ENCODE measurements at places on chromosomes 12 and 14.

DNA sequence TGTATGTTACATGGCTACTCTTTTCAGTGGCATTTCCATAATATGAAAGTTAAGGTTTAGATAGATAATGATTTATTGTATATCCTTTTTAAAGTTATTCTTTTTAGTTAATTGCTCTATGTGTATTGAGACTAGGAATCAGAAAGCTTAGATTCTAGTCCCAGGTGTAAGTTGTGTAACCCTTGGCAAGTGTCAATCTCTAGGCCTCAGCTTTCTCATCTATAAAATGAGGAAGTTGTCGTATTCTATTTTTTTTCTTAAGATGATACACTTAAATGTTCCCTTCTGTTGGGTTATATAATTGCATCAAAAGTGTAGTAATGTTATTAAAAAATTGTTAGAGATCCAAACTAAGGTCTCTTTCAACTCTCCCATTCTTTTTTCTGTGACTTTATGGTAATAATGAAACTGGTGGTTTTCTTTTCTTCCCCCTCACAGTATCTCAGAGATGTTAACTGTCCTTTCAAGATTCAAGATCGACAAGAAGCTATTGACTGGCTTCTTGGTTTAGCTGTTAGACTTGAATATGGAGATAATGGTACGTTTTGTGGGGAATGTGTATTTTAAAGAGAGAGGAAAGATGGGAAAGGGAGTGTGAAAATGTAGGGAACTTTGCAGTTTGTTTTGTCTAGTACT is 4.1 kb downstream of the RTRAF start:
- DNase-seq, result no peak

GRCh38 chr14:45364565-45365156 is 111.7 kb upstream of the MIS18BP1 start:
- DNase-seq, result no peak

DNA sequence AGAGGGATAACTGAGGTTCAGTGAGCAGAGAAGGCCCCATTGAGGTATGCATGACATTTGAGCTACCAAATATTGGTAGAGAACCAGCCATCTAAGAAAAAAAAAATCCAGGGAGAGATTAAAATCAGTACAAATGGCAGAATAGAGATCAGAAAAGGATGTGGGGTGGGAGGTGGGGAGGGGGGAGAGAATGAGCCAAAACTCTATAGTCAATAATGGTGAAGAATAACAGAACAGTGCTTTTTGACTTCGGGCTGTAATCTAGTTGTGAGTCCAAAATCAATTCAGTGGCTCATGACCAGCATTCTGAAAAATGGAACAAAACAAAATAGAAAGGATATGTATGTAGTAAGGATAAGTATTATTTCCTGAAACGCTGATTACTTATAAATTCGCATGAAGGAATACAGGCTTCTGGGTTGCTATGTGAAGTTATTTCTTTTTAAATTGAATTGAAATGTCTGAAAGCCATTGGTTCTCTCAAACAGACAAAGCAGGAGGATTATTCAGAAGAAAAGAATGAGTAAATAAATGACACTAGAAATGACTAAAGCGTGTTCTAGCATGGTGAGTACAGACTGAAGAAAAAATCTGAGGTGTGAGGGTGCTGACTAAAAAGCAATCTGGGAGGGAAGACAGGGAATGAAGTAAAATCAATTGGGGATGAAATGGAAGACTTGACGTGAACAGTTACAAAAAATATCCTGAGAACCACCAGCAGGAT is 72.4 kb downstream of the ATP2B1 start:
- no peak for DNase-seq

- no peak for DNase-seq
These were observed 28.9 kb upstream of the PPM1A start for GRCh38 chr14:60220084-60220483.

DNA sequence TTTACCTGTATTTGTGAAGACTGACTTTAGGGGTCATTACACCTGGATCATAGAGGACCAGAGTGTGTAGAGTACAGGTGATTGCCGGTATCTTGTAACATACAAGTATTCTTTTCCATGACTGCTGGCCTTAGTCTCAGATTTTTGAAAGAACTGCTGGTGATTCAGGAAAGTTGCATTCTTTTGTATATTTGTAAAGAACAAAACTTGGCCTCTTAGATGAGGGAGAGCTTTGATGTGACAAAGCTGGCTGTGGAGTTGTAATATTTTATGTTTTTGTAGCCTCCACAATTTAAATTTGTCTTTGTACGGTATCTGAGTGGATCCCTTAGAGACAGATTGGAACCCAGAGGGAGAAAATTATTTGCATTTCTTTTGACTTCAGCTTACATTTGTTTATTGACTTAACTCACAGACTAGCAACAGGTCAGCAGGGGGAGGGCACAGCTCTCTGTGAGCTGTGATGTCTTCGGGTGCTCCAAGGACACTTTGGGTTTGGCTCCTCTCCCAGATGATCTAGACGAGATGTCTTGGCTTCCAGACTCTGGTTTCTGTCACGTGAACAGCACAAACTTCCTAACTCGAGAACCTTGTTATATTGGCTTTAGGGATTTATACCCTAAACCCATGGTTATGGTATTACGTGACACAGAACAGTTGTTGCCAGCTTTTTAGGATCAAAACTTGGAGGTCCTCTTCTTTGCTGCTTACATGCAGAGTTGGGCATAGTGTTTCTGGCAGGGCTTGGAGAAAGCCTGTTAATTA is 65.9 kb downstream of the DAAM1 start:
- no peak for DNase-seq

GRCh38 chr14:23804817-23805216 is 148.8 kb upstream of the DHRS4 start:
- DNase-seq, result no peak

- DNase-seq, result no peak
These were observed 1.7 kb upstream of the MAP3K9 start for GRCh38 chr14:70811050-70811449.

DNA sequence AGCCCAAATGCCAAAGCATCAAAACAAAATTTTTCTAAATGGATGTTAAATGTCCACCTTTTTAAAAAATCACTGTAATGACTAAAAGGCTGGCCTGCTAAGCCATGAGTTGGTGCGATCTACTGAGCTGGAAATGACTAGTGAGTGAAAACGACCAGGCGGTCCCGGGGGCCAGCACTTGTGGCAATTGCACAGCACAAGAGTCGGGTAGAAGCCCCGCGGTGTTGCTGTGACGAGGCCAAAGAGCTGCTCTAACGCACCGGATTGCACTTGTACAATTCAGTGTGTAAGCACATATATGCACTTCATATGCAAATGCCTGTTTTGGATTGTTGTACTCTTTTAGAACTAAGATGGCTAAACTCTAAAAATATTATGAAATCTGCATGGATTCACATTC is 64.1 kb upstream of the DYNC1H1 start:
- no peak for DNase-seq

GRCh38 chr12:58416236-58416635 is 474.9 kb downstream of the ATP23 start:
- no peak for DNase-seq

GRCh38 chr14:81839056-81839455 is 305.4 kb upstream of the SEL1L start:
- no peak for DNase-seq

GRCh38 chr14:94363151-94363624 is 25.2 kb downstream of the SERPINA1 start:
- no peak for DNase-seq

DNA sequence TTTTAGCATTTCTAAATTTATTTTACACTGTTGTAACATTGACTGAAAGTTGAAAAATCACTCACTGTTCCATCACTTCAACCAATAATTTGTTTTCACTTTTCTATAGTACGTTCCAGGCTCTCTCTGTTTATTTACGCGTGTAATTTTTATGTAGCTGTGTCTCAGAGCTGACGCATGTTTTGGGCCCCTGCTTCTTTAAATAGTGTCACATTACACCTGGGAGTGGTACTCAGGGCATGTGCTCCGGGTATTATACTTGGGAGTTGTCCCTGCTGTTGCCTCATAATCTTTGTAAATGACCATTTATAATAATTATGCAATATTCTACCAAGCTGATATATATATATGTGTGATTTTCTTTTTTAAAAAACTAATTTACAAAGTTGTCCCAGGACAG is 132.8 kb upstream of the CPM start:
- no peak for DNase-seq

DNA sequence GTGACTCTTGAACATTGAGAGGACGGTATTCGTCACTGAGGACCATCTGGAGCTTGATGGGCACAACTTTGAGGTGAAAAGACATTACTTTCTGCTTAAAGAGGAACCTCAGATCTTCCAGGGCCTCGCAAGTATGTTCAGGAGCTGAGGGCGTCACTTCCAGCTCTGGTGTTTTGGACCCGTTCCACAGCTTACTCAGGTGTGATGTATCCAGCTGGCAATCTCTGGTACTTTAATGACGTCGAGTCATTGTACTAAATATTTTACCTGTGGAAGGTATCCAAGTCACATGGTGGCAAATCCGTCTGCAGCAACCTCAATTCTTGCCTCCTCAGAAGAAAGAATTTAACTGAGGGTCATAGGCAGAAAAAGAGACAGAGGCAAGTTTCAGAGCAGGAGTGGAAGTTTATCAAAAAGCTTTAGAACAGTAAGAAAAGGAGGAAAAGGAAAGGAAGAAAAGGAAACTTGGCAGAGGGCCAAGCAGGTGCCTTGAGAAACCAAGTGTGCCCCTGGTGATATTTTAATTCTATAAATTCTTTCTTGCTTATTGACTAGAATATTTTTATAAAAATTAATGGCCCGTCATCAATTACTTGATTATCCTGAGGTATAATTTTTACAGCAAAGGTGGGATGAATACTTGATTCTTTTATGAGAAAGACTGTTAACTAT is 250.6 kb downstream of the AEBP2 start:
- DNase-seq, result no peak

DNA sequence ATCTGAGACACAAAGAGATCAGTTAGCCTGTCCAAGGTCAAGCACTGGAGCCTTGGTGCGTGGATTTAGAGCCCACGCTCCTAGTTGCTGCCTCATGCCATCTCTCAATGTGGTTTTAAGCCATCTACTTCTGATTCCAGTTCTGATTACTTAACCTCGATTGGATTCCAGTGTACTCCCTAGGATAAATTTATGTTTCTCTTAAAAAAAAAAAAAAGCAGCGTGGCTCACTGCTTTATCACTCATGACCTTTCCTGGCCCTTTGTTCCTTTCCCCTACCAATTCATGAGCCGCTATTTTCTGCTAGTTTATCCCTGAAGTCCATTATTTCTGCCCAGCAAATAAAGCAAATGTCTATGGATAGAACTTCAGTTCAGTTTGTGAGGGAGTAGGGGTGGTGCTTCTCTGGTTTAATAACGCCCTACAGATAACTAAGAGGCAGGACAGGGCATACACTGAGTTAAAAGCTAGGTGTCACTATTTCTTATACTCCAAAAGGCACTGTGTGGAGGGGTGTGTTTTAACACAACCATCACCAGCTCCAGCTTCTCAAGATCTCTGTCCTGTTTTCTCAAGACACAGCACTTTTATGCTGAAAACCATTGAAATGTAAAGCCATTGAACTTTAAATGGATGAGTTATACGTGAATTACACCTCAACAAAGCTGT is 9.8 kb upstream of the PARP11 start:
- DNase-seq, result no peak

- no peak for DNase-seq
These were observed 7.6 kb downstream of the EXOC3L4 start for GRCh38 chr14:103101963-103102688.

- DNase-seq, result no peak
These were observed 1.0 kb upstream of the PLEKHA5 start for GRCh38 chr12:19128485-19128884.

GRCh38 chr14:101189962-101190560 is 286.5 kb upstream of the RTL1 start:
- DNase-seq, result no peak

DNA sequence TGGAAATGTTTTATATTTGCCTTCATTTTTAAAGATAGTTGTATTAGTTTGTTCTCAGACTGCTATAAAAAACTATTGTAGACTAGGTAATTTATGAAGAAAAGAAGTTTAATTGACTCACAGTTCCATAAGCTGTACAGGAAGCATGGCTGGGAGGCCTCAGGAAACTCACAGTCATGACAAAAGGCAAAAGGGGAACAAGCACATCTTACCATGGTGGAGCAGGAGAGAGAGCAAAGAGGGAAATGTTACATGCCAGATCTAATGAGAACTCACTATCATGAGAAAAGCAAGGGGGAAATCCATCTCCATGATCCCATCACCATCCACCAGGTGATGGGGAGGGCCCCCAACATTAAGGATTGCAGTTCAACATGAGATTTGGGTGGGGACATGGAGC is 35.5 kb upstream of the UNC79 start:
- no peak for DNase-seq

GRCh38 chr12:59403259-59403932 is 192.4 kb upstream of the SLC16A7 start:
- DNase-seq, result no peak

DNA sequence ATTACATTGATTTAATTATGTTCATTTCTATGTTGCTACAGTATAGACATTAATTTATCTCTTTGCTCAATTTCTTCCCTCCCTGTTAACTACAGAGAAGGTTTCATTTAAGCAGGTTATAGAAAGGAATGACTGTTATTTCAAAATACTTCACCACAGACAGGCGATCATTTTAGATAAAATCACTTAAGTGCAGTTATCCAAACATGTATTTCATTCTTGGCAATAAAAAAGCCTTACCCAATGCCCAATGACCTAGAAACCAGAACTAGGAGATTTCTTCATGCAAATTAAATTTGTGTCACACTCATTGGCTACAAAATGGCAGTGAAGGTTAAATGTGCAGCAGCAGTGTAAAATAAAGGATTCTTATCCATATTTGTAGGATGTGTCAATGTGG is 266.4 kb downstream of the KCNH5 start:
- DNase-seq, result no peak

- no peak for DNase-seq
These were observed 1.3 kb downstream of the BAZ2A start for GRCh38 chr12:56628671-56629458.

- DNase-seq, result no peak
These were observed 49.6 kb downstream of the GRIP1 start for GRCh38 chr12:66629138-66629870.

GRCh38 chr12:99611599-99611998 is 36.0 kb upstream of the GARIN6 start:
- DNase-seq, result no peak

DNA sequence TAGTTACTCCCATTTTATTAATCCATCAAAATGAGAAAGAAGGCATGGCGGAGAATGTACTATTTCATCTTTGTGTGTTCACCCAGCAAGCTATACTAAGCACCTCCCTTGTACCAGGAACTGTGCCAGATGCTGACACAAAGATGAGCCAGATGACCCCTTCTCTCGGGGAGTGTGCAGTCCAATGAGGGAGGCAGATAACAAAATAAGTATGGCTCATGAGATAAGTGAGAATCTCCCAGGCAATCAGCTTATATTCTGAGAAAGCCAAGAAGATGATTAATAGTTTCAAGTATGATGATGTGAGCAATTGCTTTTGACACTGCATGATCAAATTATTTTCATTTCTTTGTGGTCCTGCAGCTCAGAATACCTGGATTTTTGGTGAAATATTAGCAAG is 1.3 kb upstream of the TMEM233 start:
- DNase-seq, result no peak

- DNase-seq, result no peak
These were observed 15.0 kb downstream of the WNT5B start for GRCh38 chr12:1643905-1644533.
